ENCODE measurements at places on chromosomes 16 and 17. TPM values are rescaled to one million over a fixed set of nuclear protein-coding genes. Genes with fewer than 3 reads are reported as not detected.

Gene GP1BA
- not detected for total RNA-seq

Gene TMEM235
- 0.09 TPM for total RNA-seq

DNA sequence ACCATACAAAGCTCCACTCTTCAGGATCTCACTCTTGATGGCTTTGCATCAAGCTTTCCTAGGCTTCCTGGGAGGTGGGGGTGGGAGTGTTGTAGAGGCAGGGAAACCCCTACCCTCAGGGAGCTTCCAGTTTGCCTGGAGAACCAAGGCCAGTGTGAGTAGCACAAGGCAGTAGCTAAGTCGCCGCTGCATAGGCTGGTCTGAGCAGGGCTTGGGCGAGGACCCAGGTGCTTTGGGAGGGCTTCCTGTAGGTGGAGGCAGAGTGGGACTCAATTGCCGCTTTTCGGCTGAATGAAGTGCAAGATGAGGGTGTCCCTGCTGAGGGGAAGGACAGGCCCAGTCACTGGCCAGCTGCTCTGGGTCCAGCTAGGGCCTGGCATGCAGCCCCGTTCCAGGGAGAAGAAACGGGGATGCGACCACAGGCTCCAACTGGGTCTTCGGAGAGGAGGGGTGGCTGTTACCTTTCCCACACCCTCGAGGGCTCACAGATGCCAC is 3.9 kb downstream of the CD79B start:
- H3K4me1 ChIP-seq = no peaks in the 10 kb centered on the region
- no peak overlapping the region for H3K4me3 ChIP-seq

DNA sequence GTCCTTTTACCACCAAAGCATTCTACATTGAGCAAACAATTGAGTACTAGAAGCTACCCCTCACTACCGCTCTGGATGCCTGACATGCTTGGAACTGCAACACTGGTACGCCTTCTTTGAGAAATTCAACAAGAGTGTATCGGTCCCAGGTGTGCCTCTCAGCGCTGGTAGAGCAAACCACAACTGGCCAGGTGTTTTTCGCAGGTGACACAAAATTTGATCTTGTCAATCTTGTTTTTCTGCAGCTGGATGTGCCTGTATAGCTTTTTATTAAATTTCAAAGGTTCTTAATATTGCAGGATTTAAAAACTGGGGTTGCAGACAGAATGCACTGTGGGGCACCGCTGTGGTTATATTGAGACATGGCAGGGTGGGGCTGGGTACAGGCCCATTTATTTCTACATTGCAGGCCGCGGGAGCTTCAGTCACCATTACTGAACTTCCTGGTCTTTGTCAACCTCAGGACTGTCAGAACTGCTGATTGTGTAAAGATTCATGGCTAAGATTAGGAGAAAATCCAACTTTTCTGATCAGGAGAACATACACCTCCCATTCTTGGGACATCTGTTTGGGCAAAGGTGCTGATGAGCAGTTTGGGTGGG is 4.5 kb upstream of the SNX20 start:
- H3K4me1 ChIP-seq = no peaks in the 10 kb centered on the region
- no peak overlapping the region for H3K4me3 ChIP-seq
- H3K27ac ChIP-seq = no peak overlapping the region
- H3K27me3 ChIP-seq = no peaks in the 10 kb centered on the region

DNA sequence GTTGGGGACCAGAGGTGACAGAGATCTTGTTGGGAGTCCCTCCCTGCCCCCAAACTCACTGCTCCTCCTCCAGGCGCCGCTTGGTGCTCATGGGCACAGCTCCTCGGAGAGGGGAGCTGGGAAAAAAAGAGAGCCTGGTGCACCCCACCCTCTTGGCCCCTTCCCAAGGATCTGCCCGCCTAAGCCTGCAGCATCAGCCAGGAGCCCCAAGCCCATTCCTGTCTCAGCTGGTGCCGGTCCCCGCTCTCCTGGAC is 400 bp downstream of the HCFC1R1 start:
- H3K4me3 ChIP-seq = peak overlapping the region; percentile 75
- peaks cover 19% of the 10 kb centered on the region for H3K4me1 ChIP-seq
- H3K36me3 ChIP-seq = no peaks in the 10 kb centered on the region
- H3K27me3 ChIP-seq = peaks cover 17% of the 10 kb centered on the region

- no peak overlapping the region for H3K27ac ChIP-seq
- peaks cover 8% of the 10 kb centered on the region for H3K4me1 ChIP-seq
- no peak overlapping the region for H3K4me3 ChIP-seq
- DNase-seq = no peak
- no peaks in the 10 kb centered on the region for H3K27me3 ChIP-seq
- H3K36me3 ChIP-seq = no peaks in the 10 kb centered on the region
Measured at GRCh38 chr17:13665872-13666635, 64.3 kb upstream of the HS3ST3A1 start.

DNA sequence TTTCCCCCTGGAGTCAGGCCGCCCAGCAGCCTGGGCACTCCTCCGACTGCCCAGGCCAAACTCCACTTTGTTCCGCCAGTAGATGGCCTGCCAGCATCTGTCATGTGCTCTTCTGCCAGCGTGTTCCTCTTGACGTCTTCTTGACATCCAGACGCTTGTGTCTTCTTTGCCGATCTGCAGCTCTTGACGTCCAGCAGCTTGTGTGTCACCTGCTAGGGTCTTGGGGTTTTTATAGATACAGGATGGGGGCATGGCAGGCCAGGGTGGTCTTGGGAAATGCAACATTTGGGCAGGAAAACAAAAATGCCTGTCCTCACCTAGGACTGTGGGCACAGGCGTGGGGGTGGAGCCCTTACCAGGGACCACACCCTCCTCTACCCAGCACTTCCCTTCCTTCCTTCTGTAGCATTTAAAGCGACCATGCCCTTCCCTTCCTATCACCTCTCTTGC is 88.7 kb downstream of the BMERB1 start:
- DNase-seq = peak; percentile 25
- no peak overlapping the region for H3K27ac ChIP-seq
- H3K27me3 ChIP-seq = no peaks in the 10 kb centered on the region
- H3K36me3 ChIP-seq = no peaks in the 10 kb centered on the region
- H3K4me3 ChIP-seq = no peak overlapping the region

- no peak overlapping the region for H3K4me3 ChIP-seq
- H3K36me3 ChIP-seq = peaks cover 8% of the 10 kb centered on the region
- no peak overlapping the region for H3K27ac ChIP-seq
- no peak for DNase-seq
- H3K4me1 ChIP-seq = no peaks in the 10 kb centered on the region
Measured at GRCh38 chr17:65841089-65841488, 279.6 kb upstream of the AXIN2 start.

DNA sequence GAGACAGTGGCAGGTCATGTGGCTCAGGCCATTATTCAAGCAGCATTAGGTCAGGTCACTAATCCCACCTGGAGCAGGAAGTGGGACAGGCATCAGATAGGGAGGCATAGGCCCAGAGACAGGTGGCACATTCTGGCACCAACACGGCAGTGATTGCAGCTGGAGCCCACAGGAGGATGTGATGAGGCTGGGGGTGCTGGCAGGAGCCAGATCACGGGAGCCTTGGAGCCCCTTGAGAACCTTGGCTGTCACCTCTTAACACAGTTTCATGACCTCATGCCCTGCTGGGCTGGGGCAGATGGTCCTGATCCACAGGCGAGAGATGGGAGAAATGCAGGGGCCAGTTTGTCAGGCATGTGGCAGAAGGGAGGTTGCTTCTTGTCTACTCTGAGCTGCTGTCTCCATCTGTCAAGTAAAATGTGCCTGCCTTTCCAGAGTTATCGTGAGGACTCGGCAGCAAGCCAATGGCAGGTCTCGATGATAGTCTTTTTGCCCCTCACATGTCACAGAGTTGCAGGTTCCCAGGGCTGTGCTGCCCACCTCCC is 109.6 kb downstream of the CLEC16A start:
- no peaks in the 10 kb centered on the region for H3K36me3 ChIP-seq
- DNase-seq = no peak
- H3K27ac ChIP-seq = no peak overlapping the region
- H3K4me3 ChIP-seq = no peak overlapping the region
- H3K27me3 ChIP-seq = no peaks in the 10 kb centered on the region

DNA sequence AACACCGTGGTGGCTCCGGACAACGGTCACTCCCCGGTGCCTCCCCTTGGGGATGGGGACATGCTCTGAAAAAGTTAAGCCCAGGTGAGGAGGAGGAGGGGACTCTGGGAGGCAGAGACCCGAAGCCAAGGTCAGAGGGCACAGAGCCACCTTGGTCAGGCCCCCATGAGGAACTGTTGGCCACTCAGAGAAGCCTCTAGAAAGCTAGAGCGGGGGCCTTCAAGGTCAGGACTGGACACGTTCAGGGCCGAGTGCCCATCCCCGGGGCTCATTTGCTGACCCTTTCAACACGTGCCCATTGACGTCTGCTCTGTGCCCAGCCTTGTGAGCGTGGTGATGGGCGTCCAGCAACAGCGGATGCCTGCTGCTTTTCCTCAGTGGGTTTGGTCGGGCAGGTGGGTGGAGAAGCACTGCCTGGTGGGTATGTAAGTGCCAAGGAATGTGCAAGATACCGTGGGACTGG is 38.2 kb downstream of the HASPIN start:
- DNase-seq = no peak
- H3K4me1 ChIP-seq = no peaks in the 10 kb centered on the region
- H3K4me3 ChIP-seq = no peak overlapping the region
- no peaks in the 10 kb centered on the region for H3K27me3 ChIP-seq
- no peaks in the 10 kb centered on the region for H3K36me3 ChIP-seq
- H3K27ac ChIP-seq = no peak overlapping the region

Gene LRRC37A
- total RNA-seq = 5.4 TPM

DNA sequence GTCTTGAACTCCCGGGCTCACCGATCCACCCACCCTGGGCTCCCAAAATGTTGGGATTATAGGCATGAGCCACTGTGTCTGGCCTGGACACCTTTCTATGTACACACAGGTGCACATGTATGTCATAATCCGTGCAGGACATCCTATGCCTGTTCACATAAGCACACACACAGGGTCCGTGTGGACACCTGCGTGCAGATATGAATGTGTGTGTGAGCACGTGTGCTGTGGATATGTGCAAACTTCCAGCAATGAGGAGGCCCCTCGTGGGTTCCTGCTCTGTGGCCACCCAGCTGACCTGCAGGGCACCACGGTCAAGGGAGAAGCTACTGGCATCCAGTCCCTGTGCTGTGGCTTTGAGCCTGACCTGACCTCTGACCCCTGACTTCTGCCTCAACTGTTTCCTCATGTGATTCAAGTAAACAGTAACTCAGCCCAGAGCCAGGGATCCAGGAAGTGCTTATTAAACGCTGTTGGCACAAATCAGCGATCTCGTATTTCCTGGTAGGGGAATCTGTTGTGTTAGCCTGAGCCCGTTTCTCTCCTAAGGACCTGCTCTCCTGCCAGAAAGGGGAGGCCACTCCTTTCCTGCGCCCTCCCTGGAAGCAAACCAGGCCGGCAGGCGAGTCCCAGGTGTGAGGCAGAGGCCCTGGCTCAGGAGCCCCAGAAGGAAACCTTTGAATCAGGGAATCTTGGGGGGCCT is 6.5 kb downstream of the CPNE7 start:
- H3K36me3 ChIP-seq = no peaks in the 10 kb centered on the region
- no peak overlapping the region for H3K4me3 ChIP-seq
- H3K27me3 ChIP-seq = peaks cover 18% of the 10 kb centered on the region
- H3K4me1 ChIP-seq = peaks cover 5% of the 10 kb centered on the region
- no peak for DNase-seq

DNA sequence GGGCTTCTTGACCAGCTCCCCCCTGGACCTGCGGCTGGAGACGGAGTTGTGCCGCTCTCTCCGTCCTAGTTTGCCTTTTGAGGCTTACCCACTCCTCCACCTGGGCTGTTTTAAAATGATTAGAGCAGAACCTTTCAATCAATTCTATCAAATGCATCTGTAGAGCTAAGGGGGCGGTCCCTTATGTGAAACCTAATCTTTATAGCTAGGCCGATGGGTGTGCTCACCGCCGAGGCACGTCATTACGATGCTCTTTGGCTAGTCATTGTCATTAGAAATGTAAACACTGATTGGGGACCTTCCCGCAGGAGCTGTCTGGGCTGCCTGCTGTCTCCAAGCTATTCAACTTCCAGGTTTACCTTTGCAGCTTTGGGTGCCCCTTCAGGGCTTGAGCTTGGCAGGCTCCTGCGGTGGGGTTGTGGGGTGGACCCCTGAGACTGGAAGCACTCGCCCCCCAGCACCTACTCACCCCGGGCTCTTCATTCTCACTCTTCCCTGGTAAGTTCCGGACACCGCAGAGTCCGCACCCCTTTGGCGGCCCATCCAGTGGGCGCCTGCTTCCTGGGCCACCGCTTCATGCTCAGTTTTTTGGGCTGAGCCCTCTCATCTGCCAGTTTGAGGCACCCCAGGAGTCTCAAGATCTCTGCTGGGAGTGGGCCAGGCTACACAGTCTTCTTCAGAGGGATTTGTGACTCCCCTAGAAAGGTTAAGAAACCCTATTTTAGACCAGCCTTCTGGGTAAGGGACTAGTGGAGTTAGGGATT is 20.9 kb upstream of the IL17C start:
- H3K36me3 ChIP-seq = no peaks in the 10 kb centered on the region
- no peak for DNase-seq
- H3K27ac ChIP-seq = no peak overlapping the region
- no peaks in the 10 kb centered on the region for H3K27me3 ChIP-seq
- no peak overlapping the region for H3K4me3 ChIP-seq
- H3K4me1 ChIP-seq = no peaks in the 10 kb centered on the region

Gene HBA1
- not detected for total RNA-seq

Gene ZP2
- total RNA-seq = not detected

DNA sequence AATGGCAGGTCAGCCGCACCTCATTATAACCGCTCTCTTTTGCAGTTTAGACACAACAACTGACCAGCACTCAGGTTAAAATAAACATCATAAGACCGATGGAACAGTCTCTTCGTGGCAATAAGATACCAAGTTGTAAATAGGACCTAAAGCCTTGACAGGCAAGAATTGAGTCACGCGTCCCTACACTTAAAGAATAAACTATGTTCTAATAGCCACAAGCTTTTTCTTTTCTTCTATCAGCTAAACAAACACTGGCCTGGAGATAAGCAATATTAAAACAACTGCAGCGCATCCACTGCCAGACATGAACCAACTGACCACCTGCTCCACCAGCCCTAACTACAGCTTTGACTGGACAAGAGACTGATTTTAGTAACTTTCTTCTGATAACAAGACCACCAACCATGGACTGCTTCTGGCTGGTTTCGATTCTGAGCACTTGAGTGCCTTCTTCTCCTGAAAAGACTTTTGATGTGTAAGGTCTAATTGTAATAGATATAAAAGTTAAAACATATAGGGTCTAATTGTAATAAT is 17.5 kb downstream of the SLFN12L start:
- peaks cover 25% of the 10 kb centered on the region for H3K27me3 ChIP-seq
- H3K27ac ChIP-seq = no peak overlapping the region
- H3K4me1 ChIP-seq = no peaks in the 10 kb centered on the region
- H3K4me3 ChIP-seq = no peak overlapping the region
- DNase-seq = no peak
- no peaks in the 10 kb centered on the region for H3K36me3 ChIP-seq

GRCh38 chr16:73365016-73365551 is 317.2 kb upstream of the ZFHX3 start:
- no peaks in the 10 kb centered on the region for H3K27me3 ChIP-seq
- H3K36me3 ChIP-seq = no peaks in the 10 kb centered on the region
- H3K4me3 ChIP-seq = no peak overlapping the region
- no peaks in the 10 kb centered on the region for H3K4me1 ChIP-seq

Gene CFAP119
- total RNA-seq = 8.0 TPM

GRCh38 chr17:12568358-12569251 is 97.1 kb upstream of the MYOCD start:
- peaks cover 3% of the 10 kb centered on the region for H3K4me1 ChIP-seq
- no peak overlapping the region for H3K4me3 ChIP-seq
- H3K36me3 ChIP-seq = no peaks in the 10 kb centered on the region
- H3K27ac ChIP-seq = no peak overlapping the region
- no peaks in the 10 kb centered on the region for H3K27me3 ChIP-seq

- no peak overlapping the region for H3K4me3 ChIP-seq
- peak; percentile 64 for DNase-seq
- no peak overlapping the region for H3K27ac ChIP-seq
- no peaks in the 10 kb centered on the region for H3K27me3 ChIP-seq
- no peaks in the 10 kb centered on the region for H3K36me3 ChIP-seq
Measured at GRCh38 chr16:74862743-74863244, 88.2 kb upstream of the FA2H start.

All from neural progenitor cell (in vitro differentiated cells).